ENCODE measurements at places on chromosomes 12 and 14. TPM values are rescaled to one million over a fixed set of nuclear protein-coding genes. Genes with fewer than 3 reads are reported as not detected.

SPX gene
- total RNA-seq: 10.4 TPM

RFLNA gene
- 5.8 TPM for total RNA-seq

VRTN gene
- not detected for total RNA-seq

LPAR5 gene
- total RNA-seq: not detected

PTGDR gene
- total RNA-seq: not detected

DEPDC4 gene
- 0.35 TPM for total RNA-seq

SOX5 gene
- 0.70 TPM for total RNA-seq

TGM1 gene
- total RNA-seq: 7.9 TPM

OR11H7 gene
- not detected for total RNA-seq

GNB3 gene
- 0.35 TPM for total RNA-seq

CMKLR1 gene
- total RNA-seq: 6.8 TPM

DGLUCY gene
- 20.9 TPM for total RNA-seq

ASPG gene
- not detected for total RNA-seq

GPR84 gene
- not detected for total RNA-seq

ANGEL1 gene
- total RNA-seq: 6.2 TPM

TAS2R19 gene
- total RNA-seq: 0.17 TPM

GSG1 gene
- total RNA-seq: 55.0 TPM

CCDC92 gene
- total RNA-seq: 9.3 TPM

GDF3 gene
- total RNA-seq: not detected

RTRAF gene
- total RNA-seq: 75.1 TPM

ITGA7 gene
- 15.5 TPM for total RNA-seq

RFX4 gene
- total RNA-seq: not detected

NKX2-8 gene
- not detected for total RNA-seq

RAB5B gene
- 60.8 TPM for total RNA-seq

HCAR2 gene
- total RNA-seq: not detected

IGF1 gene
- 0.09 TPM for total RNA-seq

ANHX gene
- total RNA-seq: not detected

KRT6C gene
- not detected for total RNA-seq

ZFHX2 gene
- 0.12 TPM for total RNA-seq

ADAMTS20 gene
- total RNA-seq: not detected

TMEM52B gene
- 0.82 TPM for total RNA-seq

LRCOL1 gene
- not detected for total RNA-seq

CLEC6A gene
- total RNA-seq: not detected

CABP1 gene
- total RNA-seq: 4.2 TPM

DHRS2 gene
- 0.51 TPM for total RNA-seq

GALNT16 gene
- total RNA-seq: 1.1 TPM

ATF7IP gene
- total RNA-seq: 12.6 TPM

FAM181A gene
- total RNA-seq: not detected

NEDD8 gene
- 180 TPM for total RNA-seq

ADAM21 gene
- total RNA-seq: under 0.01 TPM

CD4 gene
- total RNA-seq: 0.35 TPM

CIROP gene
- total RNA-seq: not detected

INHBE gene
- 7.2 TPM for total RNA-seq

OASL gene
- total RNA-seq: 0.34 TPM

CCDC196 gene
- total RNA-seq: not detected

CLEC1A gene
- 0.09 TPM for total RNA-seq

DTX1 gene
- total RNA-seq: 0.09 TPM

PA2G4 gene
- 69.7 TPM for total RNA-seq

TC2N gene
- 1.5 TPM for total RNA-seq

MMP14 gene
- 658 TPM for total RNA-seq

TDP1 gene
- total RNA-seq: 9.2 TPM

ANAPC7 gene
- 21.5 TPM for total RNA-seq

PLXNC1 gene
- 9.8 TPM for total RNA-seq

ISCA2 gene
- total RNA-seq: 25.6 TPM

OVCH1 gene
- 0.17 TPM for total RNA-seq

MYRFL gene
- total RNA-seq: not detected

Measured in pericardium fibroblast (primary cell).